ENCODE measurements at places on chromosomes 16 and 17.

- no peak for DNase-seq
These were observed 12.3 kb upstream of the CDC42EP4 start for GRCh38 chr17:73324160-73324475.

GRCh38 chr16:71259086-71259485, 28.6 kb upstream of the HYDIN start:
- DNase-seq = no peak

DNA sequence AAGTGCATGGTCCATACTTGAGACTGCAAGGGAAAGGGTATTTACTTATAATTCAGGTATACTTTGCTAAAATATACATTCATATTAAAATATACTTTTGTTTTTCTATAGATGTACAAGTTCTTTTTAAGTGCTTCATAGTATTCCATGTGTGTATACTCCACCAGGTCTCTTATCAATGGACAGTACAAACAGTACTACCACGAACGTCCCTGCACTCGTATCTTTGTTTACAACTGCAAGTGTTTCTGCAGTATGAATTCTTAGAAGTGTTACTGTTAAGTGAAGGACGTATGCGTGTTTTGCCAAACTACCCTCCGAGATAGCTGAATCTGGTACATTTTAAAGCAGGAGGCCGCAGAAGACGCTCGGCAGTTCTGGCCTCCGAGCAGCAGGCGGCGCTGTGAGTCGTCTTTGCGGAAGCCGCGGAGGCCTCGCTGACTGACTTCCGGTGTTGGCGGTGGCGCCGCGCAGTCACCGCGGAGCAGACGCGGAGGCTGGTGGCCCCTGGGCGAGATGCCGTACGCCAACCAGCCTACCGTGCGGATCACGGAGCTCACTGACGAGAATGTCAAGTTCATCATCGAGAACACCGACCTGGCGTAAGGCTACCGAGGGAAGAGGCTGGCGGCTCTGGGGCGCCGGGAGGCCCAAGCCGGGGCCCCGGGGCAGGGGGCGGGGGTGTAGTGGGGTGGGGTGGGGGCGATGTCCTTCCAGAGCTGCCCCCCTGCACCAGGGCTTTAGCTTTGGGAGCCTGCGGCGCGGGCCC, at the start of gene POLR2C:
Gene POLR2C (plus strand): TSS at position 471 of the 769 bp plus-strand sequence. CDS start 46 bp downstream, at position 517.
- peak; percentile 89 for DNase-seq

DNA sequence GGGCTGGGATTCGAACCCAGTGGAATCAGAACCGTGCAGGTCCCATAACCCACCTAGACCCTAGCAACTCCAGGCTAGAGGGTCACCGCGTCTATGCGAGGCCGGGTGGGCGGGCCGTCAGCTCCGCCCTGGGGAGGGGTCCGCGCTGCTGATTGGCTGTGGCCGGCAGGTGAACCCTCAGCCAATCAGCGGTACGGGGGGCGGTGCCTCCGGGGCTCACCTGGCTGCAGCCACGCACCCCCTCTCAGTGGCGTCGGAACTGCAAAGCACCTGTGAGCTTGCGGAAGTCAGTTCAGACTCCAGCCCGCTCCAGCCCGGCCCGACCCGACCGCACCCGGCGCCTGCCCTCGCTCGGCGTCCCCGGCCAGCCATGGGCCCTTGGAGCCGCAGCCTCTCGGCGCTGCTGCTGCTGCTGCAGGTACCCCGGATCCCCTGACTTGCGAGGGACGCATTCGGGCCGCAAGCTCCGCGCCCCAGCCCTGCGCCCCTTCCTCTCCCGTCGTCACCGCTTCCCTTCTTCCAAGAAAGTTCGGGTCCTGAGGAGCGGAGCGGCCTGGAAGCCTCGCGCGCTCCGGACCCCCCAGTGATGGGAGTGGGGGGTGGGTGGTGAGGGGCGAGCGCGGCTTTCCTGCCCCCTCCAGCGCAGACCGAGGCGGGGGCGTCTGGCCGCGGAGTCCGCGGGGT, at the start of gene CDH1:
Gene CDH1 (plus strand): TSS at position 247 of the 684 bp plus-strand sequence. CDS start 124 bp downstream, at position 371.
- DNase-seq = no peak

DNA sequence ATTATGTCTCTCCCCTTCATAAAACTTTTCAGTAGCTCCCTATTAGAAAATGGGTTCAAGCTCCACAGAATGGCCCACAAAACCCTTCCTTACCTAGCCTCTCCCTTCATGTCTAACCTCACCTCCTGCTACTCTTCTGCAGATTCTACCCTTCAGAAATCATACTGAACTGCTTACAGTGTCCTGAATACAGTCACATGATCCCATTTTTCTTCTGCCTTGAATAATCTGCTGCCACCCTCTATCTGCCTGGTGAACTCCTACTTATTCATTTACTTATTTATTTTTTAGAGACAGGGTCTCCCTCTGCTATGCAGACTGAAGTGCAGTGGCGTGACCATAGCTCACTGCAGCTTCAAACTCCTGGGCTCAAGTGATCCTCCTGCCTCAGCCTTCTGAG, 15.0 kb downstream of the LASP1NB start:
- DNase-seq = no peak

DNA sequence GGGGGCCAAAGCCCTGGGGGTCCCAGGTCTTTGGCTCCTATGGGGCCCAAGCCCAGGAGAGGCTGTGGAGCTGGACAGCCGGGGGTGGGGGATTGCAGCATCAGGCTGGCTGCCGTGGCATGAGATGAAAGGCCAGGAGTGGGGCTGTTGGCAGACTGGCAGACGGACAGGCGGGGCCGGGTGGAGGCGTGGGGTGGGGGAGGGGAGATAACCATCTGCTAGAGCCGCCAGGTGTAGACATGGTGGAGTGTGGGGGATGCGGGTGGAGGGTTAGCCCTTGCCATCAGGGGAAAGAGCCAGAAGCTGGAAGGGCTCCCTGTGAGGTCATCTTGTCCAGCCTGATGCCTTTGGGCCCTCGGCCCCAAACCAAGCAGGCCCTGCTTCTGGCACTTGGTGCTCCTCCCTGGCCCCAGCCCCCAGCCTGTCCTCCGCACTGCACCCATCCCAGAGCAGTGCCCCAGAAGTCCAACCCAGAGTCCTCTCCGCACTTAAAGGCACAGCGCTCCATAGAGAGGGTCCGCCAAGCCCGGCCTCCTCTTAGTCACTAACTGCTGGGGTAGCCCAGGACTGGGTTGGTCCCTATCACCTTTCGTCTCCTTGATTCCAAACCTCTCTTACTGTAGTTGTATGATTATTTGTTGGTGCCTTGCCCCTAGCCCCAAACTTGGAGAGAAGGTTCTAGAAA, 33.3 kb upstream of the DLX4 start:
- DNase-seq = no peak

- DNase-seq = no peak
These were observed 8.6 kb downstream of the DNAH17 start for GRCh38 chr17:78568494-78569115.

GRCh38 chr16:30030841-30031413, at the start of gene TLCD3B:
TLCD3B (minus strand) TSS chr16:30031271; CDS start chr16:30030527, 744 bp downstream.
- DNase-seq = no peak

DNA sequence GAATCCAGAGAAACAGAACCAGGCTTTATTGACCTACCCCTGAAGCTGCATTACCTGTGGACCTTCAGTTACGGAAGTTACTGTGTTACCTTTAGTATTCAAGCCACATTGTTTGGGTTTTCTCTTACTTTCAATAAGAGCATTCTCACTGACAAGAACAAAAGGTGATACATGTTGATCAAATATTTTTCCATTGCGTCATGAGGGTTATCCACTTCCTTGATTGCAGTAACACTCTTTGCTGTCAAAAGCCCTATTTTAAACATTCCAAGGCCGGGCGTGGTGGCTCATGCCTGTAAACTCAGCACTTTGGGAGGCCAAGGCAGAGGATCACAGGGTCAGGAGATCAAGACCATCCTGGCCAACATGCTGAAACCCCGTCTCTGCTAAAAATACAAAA, 28.6 kb upstream of the PAFAH1B1 start:
- no peak for DNase-seq

GRCh38 chr17:44829523-44830358, at the start of gene GJC1:
GJC1 (minus strand) TSS chr17:44830287; CDS start chr17:44805817, 24,470 bp downstream.
- DNase-seq = no peak

GRCh38 chr16:636206-637080, at the start of gene METTL26:
METTL26 (minus strand) TSS chr16:636305; CDS start chr16:636290, 15 bp downstream.
- DNase-seq = peak; percentile 89

- no peak for DNase-seq
These were observed 11.8 kb downstream of the ASPHD1 start for GRCh38 chr16:29912087-29912486.

DNA sequence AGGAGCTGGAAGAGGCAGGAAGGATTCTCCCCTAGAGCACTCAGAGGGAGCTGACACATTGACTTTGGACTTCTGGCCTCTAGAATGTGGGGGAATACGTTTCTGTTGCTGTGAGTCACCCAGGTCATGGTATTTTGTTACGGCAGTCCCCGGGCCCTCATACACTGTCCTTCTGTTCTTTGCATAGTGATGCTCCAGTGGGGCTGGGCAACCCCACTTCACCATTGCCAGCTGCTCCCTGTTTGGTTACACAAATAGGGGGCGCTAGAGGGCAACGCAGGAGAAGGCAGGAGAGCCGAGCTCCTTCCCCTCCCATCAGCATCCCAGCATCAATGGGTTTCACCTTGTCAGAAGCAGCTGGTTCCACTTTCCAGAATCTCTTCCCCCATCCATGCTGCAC, 257.7 kb upstream of the FOXF1 start:
- DNase-seq = no peak

DNA sequence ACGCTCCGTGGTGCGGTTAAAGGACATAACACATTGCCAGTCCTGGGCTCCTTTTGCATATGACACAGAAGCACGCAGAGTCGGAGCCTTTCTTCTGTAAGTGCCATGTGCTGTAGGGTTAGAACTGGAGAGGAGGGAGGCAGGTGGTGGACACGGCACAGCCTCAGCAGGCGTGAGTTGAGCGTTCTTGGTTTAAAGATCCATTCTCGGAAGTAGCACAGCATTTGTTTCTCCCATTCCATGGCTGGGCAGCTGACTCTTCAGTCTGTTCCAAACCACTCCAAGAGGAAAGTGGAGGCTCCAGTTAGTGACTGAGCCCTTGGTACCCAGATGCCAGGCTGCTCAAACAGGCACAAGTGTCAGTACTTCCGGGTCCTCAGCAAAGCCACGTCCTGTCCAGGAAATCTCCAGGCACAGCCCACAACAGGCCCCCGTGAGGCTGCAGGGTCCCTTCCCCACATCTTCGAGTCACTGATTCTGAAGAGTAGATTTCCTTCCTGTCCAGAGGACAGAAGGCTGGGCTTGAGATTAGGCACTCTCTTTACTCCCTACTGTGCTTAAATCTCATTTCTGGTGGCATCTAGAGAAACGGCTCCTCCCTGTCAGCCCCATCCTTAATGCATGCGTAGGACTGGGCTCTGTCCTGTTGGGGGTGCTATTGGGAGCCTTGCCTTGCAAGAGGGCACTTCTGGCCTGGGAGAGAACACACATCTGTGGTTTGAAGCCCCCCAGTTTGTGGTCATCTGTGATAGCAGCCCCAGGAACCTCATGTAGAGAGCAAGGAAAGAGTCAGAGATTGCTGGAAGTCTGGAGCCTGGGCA, 39.6 kb upstream of the NAT9 start:
- no peak for DNase-seq

GRCh38 chr17:8883353-8883752, 15.9 kb upstream of the PIK3R6 start:
- no peak for DNase-seq

- DNase-seq = no peak
These were observed 2.7 kb upstream of the FOXN1 start for GRCh38 chr17:28503420-28503819.

DNA sequence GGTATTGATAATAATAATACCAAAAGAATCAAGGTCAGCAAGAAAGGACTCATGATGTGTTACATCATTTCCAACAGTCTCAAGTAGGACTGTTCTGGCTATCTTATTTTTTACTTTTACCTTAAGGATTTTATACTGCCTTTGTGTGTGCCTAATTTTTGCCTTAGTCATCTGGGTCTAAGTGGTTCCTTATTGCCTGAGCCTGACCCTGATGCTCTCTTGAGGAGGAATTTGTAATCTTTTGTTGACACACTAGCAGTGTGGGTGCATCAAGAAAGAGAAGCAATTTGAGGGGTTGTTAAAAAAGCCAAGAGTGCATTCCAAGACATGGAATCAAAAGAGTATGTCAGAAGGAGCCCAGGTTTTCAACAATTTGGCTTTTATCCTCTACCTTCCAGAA, 59.3 kb downstream of the TMEM100 start:
- DNase-seq = no peak

DNA sequence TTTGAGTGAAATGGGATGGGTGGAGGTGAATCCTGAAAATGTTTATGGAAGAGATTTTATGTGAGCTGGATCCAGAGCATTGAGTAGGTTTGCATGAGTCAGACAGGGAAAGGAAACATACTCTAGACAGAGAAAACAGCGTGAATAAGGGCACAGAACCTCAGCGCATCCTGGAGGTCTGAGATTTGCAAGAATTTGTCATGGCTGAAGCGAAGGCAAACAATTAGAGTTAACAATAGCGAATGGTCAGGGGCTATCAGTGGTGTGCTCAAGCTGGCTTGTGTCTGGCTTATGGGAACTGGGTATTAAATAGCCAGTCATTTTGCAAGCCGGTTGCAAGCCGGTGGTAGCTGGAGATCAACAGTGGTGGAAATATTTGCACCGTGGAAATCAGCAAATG, 36.4 kb downstream of the MAP2K6 start:
- no peak for DNase-seq

DNA sequence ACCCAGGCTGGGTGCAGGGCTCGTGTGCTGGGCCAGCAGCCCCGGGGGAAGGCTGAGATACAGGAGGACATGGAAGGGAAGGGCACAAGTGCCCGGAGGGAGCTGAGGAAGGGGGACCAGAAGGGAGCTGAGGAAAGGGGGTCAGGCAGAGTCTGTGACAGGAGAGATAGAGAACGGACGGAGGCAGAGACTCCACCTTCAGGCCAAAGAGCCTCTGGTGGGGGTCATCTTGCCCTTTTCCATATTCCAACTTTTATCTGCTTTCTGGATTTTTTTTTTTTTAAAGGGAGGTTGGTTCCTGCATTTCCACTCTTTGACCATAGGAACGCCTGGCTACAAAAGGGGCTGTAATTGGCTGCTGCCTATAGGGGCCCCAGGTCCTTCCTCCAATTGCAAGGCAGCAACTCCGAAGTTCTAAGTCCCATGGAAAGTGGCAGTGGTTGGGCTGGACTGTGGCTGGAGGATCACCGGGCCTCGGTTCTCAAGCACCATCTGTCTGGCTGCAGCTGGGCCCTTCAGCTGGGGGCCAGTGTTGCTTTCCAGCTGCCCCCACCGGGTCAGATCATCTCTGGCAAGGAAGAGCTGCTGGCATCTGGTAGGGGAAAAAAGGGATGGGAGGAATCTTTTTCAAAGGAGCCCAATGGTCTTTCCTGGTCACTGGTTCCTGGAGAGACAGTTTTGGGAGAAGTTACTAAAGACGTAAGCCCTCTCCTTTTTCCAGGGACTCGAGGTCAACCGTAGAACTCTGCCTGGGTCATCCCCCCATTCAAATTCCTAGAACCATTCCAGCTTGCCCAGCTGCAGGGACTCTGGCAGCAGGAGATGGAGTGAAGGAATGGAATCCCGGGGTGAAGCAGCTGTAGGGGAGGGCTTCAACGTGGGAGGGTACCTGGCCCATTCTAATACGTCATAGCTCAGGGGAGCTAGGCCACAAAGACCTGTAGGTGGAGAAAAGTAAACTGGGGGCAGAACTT, 13.1 kb upstream of the MRPS23 start:
- no peak for DNase-seq

DNA sequence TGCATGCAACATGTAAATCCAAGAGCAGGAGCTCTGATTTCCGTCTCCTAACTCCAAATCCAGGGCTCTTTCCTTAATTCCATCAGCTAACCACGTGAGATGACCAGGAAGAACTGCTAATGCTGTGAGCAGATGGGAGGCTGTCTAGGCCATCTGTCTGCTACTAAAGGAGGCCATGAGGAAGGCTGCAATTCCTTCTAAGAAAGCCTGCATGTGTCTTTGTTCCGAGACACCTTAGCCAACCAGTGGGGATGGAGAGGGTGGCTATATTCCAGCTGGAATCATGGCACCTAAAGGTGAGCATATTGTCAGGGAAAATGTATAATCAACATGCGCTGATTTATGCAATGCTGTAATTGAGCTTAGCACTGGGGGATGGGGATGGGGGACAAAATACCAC, 267.2 kb upstream of the CDH5 start:
- DNase-seq = no peak
